ENCODE measurements at places on chromosomes 11 and 22.

- no peak for DNase-seq
Observed at GRCh38 chr11:223026-223789, 12.9 kb downstream of the SIRT3 start.

DNA sequence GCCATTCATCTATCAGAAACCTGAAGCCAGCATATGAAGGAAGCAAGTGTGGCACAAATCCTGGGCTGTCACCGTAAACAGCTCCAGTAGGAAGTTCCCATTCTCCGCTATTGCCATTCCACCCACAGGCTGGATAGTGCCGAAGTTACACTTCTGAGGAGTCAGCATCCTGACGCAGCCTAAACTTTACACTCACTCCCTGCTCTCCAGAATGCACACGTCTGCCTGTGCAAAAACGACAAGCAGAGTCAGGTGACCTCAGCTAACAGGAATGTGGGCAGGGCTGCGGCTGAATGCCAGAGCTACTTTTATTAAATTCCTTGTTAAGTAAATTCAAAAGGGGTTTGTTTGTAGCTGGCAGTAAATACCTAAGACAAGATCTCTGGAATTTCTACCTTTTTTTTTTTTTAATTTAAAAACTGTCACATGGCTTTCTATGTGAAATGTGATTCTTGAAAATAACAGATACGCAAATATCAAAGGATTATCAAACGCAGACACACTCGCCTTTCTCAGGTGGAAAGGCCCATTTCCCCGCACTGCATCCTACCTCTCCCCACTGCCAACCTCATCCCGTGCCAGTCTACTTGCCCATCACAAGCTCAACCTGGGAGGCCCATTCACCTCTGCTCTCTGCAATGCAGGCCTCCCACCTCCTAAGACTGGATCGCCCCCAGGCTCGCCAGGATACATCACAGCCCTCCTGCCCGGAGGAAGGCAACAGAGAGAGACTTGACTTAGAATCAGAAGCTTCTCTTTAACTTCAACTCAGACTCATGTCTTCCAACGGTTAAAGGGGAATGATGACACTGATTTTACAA is 33.5 kb downstream of the NFRKB start:
- no peak for DNase-seq

DNA sequence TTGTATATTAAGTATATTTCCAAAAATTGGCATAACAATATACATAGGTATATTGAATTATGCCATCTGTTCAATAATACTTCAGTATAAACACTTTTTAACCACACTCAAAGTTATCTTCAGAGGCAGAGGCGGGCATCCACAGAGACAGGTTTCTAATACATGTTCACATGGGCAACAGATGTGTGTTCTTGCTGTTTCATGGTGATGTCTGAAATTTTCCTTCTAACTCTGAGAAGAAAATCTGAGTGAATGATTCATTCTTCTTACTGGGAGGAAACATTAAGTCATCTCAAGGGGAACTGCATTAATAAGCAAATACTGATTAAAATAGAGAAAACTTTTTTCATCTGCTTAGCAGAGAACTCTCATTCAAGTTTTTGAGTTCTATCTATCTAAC is 1074.5 kb downstream of the LRRC4C start:
- DNase-seq, result no peak

DNA sequence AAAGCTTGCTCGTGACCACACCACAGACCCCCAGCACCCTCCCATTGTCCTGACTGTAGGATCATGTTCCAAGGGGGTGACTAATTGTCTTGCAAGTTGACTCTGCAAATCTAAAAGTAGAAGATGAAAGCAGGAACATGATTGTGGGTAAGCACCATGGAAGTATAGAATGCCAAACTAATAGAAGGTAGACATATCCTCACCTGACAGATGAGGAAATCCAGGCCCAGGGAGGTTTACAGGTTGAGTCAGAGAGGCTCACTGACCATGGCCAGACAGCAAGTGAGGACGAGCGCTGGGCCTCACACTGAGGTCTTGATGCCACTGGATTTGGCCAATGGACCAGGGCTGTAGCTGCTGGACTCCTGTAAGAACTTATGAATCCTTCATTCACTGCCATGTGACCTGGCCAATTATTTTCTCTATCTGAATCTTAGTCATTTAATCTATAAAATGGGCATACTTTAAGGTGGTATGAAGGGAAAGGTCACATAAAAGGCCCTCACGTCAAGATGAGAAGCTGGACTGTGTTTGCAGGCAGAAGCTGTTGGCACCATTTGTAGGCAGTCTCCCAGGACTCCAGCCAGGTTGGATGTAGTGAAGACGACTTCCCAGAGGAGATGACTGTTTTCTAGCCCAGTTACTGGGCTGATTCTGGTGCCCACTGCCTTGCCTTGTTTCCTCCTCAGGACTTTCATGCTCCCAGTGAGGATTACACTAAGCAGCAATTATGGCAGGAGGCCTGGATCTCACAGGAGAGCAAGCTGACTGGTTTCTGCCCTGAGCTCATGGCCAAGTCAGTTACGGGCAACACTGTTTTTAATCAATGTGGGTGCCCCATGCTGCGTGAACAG is 54.6 kb downstream of the GAB4 start:
- DNase-seq, result no peak

GRCh38 chr11:12832480-12833224 is 158.4 kb downstream of the TEAD1 start:
- DNase-seq, result no peak

- DNase-seq, result no peak
Observed at GRCh38 chr11:127492029-127492428, 491.5 kb upstream of the KIRREL3 start.

DNA sequence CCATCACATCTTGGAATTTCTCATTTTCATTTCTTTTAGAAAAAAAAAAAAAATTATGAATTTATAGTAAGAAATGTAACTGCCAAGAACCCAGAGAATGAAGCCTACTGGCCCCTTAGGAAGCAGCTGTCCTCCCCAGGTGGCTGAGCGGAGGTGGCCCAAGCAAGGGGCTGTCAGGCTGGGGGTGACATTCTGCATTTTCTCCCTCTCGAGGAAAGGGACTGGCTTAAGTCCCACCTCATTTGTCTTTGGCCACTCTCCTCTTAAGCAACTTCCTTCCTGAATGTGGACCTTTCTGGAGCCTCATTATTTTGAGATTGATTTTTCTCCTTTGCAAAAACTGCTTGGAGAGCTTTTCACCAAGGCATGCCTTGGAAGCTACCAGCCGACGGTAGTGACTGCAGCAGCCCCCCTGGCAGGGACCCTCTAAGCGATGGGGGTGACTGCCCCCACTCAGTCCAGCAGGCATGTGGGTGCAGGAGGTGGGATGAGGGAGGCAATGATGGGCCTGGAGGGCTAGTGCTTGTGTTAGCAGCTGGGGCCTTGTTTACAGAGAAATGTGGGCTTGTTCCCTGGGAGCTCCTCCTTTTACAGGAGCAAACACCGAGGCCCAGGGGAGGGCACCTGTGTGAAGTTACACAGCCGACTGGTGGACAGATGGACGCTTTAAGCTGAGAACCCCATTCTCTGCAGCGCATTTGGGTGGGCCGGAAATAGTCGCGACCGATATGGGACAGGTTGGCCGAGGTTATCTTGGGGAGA is 111.7 kb downstream of the MORC2 start:
- DNase-seq, result no peak

Data from OCI-M1 (cell line).